ENCODE measurements at places on chromosomes 12 and 14.

DNA sequence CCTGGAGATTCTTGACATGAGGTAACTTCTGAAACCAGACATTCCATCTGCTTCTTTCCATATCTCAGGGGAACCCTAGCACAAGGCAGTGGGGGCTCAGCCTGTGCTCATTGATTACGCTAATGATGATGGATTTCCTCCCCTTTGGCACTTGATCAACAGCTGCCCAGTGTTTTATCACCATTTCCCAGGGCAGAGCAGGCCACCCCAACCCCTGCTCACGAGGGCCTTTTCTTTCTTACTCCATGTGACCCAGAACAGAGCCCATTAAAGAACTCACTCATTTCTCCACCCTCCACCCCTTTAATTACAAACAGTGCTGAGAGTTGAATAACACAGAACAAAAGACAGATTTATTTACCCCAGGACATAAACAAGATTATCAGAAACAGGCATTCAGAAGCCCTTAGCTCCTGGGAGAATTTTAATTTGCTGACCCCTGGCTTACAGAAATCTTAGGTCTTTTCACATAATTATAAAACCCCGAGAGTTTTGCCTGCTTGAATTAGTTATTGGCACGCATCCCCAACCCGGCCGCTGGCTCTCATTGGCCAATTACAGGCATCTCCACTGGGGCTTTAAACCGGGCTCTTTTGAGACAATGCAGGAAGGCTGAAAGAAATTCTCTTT, 32.0 kb upstream of the CCDC60 start:
- no peak for DNase-seq

DNA sequence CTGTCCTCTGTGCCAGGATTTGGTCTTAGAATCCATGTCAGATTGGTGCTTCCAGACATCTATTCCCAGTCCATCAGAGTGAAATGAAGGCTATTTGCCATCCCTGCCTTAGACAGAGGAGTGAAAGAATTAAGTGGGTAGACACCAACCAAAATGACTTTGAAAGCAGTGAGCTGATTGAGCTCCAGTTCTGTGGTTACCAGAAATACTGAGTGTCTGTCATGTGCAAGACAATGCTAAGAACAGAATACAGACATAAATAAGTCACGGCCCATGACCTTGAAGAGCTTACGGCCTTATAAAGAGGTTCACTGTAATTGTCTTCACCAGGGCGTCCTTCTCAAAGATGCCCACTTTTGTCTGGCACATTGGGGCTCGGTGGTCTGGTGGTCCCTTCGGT, 21.6 kb upstream of the MANSC4 start:
- no peak for DNase-seq

DNA sequence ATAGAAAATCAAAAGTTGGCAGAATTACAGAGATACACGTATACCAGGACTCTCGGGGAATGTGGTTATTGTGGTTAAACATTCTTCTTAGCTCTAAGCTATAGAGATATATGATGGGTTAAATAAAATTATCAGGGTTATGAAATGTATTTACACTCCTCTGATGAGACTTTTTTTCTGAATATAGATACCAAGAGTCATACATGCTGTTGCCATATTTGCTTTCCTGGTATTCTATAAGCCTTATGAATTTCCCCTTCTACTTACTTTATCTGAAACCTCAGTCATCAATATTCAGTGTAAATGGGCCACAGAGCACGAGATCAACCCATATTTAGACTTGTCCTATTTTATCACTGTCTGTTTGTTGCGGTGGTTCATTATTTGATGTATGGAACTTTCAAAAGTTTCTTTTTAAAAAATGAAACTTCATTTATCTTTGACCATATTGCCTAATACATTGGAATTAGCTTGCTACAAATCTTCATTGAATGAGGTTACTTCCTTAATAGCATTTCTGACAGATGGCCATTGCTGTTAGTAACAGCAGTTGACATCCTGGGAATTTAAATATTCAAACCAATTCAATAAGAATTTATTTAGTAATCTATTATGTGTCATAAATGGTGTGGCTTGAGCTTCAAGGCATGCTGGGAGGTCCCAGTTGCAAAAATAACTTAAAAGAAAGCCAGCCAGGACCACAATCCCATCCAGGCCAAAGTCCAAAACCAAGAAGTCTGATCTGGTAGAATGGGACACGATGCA, 393.5 kb downstream of the PCNX1 start:
- DNase-seq, result no peak

DNA sequence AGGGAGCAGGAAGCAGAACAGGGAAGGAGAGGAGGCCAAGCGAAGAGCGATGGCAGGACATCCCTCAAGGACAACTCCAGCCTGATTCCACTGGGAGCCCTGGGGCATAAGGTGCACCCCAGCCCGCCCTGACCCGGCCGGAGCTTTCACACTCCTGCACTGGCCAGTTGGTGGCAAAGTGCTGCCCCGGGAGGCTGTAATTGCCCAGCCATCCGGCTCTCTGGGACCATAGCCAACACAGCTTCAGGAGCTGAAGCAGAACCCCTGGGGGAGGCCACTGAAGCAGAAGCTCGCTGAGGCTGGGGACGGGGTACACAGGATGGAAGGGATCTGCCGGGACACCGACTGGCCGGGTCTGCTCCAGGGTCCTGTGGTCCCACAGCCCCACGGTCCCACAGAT, 41.9 kb upstream of the BEGAIN start:
- no peak for DNase-seq

- no peak for DNase-seq
Observed at GRCh38 chr12:16019136-16019535, 108.0 kb downstream of the DERA start.

DNA sequence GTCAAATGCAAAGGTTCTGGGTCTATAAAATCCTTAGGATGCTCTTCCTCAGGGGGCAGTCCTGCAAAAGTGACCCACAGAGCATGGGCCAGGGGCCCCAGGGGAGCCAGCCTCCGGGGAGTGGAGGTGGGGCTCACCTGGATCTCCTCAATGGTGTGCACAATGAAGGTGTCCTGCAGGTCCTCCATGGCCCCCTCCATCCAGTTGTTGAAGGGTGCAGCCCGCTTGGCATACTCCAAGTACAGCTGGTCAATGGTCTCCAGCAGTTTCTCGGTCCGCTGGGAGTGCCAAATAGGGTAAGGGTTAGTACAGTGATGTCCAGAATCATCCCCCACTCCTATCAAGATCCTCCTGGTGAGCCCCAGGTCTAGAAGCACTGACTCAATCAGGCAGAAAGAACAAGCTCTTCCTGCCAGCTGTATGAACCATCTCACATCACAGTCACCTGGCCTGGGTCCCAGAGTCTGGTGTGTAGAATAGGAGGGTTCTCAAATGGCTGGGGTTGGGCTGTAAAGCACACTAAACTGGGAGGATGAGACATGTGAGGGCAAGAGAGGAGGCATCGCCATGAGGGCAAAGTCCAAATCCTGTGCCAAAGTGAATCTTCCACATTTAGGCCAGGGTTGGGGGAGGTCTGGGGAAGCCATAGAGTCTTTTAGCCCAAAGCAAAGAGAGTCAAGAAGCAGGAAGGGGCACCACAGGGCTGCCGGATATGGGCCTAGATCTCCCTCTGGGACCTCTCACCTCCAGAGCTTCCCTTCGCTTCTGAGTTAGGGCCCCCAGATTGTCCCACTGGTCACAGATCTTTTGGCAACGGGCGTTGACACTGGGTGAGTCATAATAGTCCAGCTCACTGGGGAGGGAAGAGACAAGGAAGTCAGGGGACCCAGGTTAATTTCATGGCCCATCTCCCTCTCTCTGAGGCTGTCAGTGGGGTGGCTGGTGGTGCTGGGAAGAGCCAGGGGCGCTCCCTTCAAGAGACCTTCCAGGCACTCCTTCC, 91.5 kb upstream of the ZFP36L1 start:
- no peak for DNase-seq

DNA sequence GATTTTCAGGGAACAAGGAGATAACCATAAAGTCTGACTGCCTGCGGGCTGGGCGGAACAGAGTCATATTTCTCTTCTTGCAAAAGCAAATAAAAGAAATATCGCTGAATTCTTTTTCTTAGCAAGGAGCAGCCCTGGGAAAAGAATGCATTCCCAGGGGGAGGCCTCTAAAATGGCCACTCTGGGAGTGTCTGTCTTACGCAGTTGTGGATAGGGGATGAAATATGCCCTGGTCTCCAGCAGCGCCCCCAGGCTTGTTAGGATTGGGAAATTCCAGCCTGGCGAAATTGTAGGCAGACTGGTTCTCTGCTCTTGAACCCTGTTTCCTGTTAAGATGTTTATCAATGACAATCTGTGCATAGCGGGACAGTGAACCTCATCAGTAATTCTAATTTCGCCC, 40.5 kb downstream of the PCNX1 start:
- DNase-seq, result no peak

GRCh38 chr14:103362780-103363179, 22.4 kb upstream of the MARK3 start:
- DNase-seq, result no peak

GRCh38 chr12:51855586-51856428, 7.3 kb upstream of the FIGNL2 start:
- DNase-seq, result no peak

DNA sequence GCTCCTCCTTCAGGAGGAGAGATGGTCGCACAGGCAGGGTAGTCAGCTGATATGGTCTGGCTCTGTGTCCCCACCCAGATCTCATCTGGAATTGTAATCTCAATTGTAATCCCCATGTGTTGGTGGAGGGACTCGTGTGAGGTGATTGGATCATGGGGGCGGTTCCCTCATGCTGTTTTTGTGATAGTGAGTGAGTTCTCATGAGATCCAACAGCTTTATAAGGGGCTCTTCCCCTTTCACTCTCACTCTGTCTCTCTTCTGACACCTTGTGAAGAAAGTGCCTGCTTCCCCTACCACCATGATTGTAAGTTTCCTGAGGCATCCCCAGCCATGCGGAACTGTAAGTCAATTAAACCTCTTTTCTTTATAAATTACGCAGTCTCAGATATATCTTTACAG, 218.9 kb upstream of the TMTC1 start:
- no peak for DNase-seq

- DNase-seq, result no peak
Observed at GRCh38 chr12:44592626-44593025, 283.5 kb downstream of the NELL2 start.

DNA sequence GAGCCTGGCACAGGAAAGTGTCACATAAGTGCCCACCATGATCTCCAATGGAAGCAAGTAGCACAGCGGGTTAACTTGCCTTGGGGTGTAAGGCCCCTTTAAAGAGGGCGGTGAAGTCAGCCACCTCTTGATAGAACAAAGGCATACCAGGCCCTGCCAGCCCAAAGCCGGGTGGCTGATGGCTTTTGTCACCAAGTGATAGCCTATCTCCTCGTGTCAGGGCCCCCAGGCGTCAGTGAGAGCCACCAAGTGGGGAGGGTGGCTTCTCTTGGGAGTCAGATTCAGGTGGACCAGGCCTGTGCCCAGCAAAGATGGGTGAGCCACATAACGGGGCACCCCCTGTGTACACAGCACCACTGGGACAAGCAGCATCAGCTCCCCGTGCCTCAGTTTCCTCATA, 8.3 kb upstream of the MYL2 start:
- DNase-seq, result no peak

- no peak for DNase-seq
Observed at GRCh38 chr12:117347588-117347987, 13.8 kb downstream of the NOS1 start.

DNA sequence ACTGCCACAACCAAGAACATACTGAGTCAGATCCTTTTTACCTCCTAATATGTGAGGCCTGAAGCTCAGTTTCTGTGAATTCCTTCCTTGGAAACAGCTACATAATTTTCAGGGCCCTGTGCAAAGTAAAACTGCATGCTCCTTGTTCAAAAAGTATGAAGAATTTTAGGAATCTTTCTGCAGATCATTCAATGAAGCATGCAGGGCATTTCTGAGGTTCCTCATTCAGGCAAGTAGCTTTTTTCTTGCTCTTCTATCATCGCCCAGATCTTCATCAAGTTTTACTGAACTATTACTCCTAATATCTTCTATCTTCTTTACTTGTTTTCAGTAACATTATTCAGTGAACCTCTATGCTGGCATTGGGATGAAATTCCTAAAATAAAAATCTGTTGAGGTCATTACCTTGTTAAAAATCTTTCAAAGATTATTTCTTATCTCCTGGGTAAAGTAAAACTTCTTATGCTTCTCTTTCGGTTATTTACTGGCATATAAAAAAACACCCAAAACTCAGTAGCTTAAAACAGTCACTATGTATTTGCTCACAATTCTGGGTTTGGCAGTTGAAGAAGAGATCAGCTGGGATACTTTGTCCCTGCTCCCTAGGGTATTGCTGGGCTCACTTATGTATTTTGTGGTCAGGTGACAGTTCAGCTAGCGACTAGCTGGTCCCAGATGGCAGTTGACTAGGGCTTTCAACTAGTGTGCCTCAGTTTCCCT, 42.6 kb upstream of the KRR1 start:
- DNase-seq, result no peak
